ENCODE measurements at places on chromosomes 2 and 18.

GRCh38 chr2:121868652-121869051 lies 113.2 kb downstream of the TSN start:
- DNase-seq, result no peak

- peak; percentile 47 for DNase-seq
Measured at GRCh38 chr2:72718876-72719275, 107.0 kb downstream of the EXOC6B start.

- no peak for DNase-seq
Measured at GRCh38 chr2:65700720-65701119, 268.3 kb upstream of the SPRED2 start.

- DNase-seq, result no peak
Measured at GRCh38 chr2:112725545-112726457, 5.0 kb downstream of the NT5DC4 start.

GRCh38 chr2:68196120-68196716 lies 38.5 kb downstream of the PNO1 start:
- DNase-seq, result peak; percentile 30

- DNase-seq, result no peak
Measured at GRCh38 chr2:61853086-61853846, 594 bp downstream of the FAM161A start.

DNA sequence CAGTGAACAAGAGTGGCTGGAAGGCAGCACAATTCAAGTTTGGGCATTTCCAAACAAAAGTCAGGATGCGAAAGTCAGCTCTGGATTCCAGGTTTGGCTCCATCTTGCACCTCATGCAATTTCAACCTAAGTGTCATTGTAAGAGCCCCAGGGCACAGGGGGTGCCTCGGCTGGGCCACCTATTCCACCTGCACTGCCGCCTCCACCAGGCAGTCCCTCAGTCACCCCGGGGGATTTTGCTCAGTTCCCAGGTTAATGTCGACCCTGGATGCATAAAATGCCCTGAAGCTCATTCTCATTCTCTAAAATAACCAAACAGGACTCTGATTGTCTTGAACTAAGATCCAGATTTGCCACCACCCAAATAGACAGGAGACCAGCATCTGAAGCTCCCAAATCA lies 77.6 kb downstream of the EDAR start:
- DNase-seq, result no peak

DNA sequence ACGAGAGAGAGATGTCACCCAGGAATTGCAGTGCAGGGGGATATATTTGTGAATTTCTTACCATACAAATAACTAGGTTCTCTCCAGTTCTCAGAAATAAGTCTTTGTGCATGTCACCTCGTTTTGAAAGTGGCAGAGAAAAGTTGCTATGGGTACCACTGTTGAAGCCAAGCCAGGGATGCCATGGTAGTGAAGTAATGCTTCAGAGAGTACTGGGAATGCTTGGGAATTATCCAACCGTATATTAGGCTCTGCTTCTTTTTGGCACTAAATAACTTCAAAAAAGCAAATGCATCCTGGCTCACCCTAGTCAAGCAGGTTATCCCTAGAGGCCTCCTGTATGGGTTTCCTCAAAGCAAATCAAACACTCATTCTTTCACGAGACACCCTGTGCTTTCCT lies 50.7 kb upstream of the DDX18 start:
- no peak for DNase-seq

DNA sequence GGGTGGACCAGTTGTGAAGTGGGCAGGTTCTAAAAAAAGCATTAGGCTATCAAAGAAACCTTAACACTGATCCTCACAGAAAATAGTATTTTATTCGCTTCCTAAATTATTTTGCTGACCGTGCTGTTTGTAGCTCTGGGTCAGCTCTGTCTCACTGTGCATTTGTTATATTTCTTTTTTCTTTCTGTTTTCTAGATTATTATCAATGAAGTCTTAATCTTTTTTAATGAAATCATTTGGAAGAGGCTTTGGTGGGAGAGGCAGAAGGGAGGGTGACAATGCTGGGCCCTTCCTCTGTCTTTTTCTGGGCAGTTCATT lies 213.6 kb downstream of the PTGR3 start:
- no peak for DNase-seq

DNA sequence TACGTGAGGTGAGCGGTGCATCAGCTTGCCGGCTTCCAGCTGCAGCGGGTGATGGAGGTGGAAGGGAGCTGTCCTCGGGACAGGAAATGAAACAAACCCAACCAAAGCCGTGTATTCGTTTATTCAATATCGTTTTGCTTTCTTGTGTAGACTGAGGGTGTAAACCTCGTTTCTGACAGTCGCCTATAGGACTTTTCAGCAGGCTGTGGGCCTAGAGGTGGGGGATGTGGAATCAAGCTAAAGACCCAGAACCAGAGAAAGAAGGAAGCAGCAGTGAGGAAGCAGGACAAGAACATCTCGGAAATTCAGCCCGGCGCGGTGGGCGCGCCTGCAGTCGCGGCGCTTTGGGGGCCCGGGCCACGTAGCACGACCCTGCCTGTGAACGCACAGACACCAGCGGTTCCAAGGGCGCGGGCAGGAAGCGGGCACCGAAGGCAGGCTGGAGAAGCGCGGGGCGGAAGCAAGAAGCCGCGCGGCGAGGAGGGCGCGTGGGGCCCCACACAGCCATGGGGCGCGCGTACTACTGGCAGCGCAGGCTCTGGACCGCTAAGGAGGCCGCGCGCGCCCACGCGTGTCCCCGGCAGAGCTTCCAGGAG lies 755 bp upstream of the ATP9B start:
- no peak for DNase-seq

DNA sequence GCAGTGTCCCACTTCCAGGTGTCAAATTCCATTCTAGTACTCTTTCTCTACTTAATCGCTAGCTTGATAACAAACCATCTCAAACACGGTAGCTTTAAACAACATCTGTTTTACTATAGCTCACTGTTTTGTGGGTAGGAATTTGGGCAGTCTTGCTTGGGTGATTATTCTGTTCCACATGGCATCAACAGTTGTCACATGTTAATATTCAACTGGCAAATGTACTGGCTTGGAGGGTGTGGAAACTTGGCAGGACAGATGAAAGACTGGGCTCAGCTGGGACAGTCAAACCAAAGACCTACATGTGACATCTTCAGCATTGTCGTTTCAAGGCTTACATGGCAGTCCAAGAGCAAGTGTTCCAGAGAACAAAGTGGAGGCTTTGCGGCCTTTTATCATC lies 241.8 kb downstream of the PTH2R start:
- no peak for DNase-seq

DNA sequence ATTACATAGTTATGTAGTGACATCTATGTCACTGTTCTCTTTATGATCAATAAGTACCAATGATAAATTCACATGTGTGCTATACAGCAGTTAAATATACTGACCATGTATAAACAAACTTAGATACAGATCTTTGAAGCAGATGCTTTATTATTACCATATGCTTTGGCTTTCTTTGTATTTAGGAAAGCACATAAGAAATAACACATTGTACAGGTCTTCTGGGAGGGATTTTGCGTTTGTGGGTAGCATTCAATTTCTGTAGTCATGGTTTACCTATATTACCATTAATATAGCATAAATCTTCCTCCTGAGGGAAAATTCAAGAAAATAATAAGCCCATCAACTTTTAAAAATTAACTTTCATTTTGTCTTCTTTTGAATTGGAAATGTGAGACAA lies 1.6 kb upstream of the PDE1A start:
- DNase-seq, result no peak
